ENCODE measurements at places on chromosomes 12 and 14.

- DNase-seq: no peak
Observed at GRCh38 chr12:85280984-85281630, 1.1 kb downstream of the ALX1 start.

DNA sequence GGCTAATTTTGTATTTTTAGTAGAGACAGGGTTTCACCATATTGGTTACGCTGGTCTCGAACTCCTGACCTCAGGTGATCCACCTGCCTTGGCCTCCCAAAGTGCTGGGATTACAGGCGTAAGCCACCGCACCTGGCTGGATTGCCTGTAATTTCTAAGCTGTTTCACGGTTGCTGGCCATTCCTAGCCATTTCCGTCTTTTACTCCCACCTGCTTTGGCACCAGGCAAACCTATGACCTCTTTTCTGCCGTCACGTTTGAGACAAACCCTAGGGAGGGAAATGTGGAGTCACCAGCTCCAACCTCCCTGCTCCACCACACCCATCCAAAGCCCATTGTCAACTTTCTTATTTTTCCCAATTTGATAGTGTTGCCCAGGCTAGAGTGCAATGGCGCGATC, 1.2 kb downstream of the GPR132 start:
- DNase-seq: no peak

DNA sequence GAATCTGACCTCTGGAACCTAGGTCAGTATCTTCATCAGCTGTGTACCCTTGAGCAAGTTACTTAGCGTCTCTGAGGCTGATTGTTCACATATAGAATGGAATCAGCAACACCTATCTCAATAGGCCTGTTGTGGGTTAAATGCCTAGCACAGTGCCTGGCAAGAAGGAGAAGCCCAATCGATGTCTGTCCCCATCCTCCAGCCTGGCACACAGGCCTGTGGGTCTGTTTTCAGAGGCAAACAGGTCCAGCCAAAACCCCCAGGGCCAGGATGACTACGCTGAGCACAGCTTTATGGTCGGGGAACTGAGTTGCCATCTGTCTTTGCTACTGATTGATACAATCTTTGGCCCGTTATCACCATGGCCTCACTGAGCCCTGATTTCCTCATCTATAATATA, 89.2 kb downstream of the NUAK1 start:
- no peak for DNase-seq

- no peak for DNase-seq
Observed at GRCh38 chr12:104072099-104072498, 7.8 kb downstream of the HCFC2 start.

DNA sequence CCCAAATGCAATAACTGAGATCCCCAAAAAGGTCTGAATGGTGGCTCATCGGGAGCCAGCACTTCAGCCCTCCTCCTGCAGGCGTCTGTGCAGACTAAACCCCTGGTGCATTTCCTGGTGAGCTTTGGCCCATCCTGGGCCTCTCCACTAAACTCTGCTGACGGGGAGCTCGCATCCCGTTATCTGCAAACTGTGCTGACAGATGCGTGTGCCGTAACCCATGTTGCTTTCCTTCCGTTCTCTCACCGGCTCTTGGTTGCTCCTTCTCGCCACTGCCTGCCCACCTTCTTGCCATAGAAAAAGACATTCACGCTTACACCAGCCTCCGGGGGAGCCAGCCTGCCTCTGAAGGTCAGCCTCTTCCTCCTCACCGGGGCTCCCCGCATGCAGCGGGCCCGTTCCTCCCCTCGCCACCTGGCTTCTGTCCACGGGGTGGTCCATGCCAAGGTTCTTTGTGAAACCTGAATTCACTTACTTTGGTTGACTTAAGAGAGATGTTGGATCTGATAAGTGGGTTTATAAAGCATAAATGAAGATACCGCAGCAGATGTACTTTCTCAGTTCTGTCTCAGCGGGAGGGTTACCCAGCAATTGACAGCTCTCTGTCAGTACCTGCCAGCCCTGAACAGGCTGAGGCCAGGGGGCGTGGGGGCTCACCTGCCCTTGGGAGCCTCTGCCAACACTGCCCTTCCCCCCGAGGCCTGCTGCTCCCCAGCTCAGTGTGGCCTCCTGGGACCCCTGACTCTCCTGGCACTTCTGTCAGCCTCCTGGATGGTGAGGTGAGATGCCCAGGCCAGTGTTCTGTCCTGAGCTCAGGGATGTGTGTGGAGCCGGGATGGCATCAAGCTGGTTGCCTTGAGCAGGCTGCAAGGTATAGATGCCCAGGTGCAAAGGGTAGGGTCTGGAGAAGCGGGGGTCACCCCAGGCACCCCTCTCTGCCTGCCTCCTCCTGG, 14.2 kb downstream of the ZFYVE21 start:
- DNase-seq: no peak

- no peak for DNase-seq
Observed at GRCh38 chr12:1595026-1595561, 713 bp upstream of the FBXL14 start.

GRCh38 chr12:1962051-1963020, 41.9 kb downstream of the DCP1B start:
- DNase-seq: no peak

- no peak for DNase-seq
Observed at GRCh38 chr12:31280183-31280582, 45.8 kb downstream of the SINHCAF start.

GRCh38 chr12:10968765-10969456, 17.8 kb downstream of the TAS2R50 start:
- no peak for DNase-seq

- no peak for DNase-seq
Observed at GRCh38 chr12:24822121-24822899, 126.6 kb downstream of the BCAT1 start.

GRCh38 chr12:29907461-29907860, 123.7 kb upstream of the TMTC1 start:
- DNase-seq: no peak

DNA sequence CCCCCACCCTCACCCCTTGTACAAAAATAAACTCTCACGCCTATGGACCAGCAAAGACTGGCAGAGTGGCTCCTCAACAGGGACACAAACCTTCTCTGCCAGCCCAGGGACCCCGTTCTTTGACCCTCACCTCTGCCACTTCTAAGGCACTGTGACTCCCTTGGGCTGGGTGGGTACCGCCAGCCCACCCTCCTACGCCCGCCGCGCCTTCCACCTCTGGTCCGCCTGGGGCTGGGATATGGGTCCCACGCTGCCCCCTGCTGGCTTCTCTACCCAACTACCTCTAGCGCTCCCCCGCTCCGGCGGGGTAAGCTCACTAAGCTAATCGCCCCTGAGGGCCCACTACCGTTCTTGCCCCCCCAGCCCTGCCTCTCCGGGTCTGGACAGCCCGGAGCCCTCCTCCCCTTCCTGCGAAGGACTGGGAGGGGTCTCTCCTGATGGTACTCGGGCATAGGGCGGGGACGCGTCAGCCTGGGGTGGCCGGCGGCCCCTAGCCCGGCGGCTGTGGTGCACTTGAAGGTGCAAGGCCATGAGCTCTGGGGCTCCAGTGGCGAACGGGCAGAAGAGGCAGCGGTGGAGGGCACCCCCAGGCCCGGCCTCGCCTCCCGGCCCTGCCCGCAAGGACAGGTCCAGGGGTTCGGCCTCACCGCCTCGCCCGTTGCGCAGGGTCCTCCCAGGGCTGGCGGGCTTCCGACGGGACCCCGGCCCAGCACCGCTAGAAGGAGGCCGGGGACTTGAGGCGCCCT, 8.1 kb downstream of the ZNF219 start:
- DNase-seq: no peak

DNA sequence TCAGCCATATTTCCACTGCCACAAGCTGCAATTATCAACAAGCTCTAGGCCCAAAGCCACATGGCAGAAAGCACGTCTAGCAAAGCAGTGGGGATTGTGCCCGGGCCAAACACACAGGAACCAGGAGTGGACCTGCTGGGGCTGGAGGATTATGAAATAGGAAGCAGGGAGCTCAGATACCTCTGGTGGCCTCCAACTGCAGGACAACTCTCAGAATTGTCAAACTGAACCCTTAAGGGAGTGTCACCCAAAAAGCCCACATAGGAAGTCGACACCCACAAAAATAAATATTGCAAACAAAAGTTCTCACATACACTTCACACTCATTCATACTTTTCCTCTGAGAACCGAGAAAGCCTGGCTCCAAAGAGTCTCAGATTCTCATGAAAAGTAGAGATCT, 26.1 kb downstream of the KCTD10 start:
- no peak for DNase-seq

GRCh38 chr12:3542911-3543310, 51.9 kb downstream of the PRMT8 start:
- no peak for DNase-seq

- DNase-seq: no peak
Observed at GRCh38 chr14:73307261-73307660, 70.0 kb downstream of the PAPLN start.

- no peak for DNase-seq
Observed at GRCh38 chr14:55968741-55969140, 149.5 kb upstream of the PELI2 start.

DNA sequence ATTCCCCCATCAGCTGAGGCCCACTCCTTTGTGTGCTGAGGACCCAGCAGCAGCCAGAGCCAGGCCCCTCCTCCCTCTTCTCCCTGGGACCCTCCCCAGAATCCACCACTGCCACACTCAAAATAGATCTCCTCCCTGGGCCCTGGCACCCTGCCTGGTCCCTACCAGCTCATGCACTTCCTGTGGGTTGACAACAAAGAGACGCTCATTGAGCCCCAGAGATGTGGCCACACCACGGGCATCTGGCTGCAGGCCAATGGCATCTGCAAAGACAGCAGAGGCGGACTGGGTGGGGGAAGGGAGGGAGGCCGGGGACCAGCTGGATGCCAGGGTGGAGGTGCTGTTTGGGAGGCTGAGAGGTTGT, 16.0 kb upstream of the ENDOU start:
- DNase-seq: no peak

- DNase-seq: no peak
Observed at GRCh38 chr12:41011939-41012338, 176.2 kb upstream of the PDZRN4 start.

GRCh38 chr12:6941782-6942181, 1.8 kb upstream of the RNU7-1 start:
- no peak for DNase-seq

GRCh38 chr12:69519871-69520270, 49.7 kb downstream of the FRS2 start:
- no peak for DNase-seq

- no peak for DNase-seq
Observed at GRCh38 chr12:52580496-52580895, 6.9 kb upstream of the KRT74 start.

DNA sequence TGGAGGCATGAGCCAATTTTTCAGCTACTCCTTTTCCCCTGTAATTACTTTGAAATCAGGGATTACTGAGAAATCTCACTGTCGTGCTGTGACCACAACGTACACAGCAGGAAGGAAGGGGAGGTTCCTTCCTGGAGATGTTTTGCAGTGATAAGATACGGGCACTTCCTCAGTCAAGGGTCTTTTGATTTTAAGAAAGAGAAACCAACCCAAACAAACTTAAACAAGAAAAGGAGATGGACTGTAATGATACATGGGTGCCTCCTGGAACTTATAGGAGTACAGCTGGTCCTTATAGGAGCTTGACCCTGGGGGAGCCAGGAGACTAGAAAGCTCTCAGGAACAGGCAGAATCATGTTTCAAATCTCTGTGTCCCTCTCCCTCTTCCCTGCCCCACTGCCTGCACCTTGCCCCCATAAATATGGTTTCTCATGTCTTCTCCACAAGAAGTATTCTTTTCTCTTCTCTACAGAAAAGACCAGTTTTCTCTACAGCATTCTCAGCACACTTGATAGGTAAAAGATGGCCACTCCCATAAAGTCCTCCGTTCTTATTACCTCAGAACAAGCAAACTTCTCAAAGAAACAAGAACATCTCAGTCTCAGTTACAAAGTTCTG, 281.1 kb upstream of the AMIGO2 start:
- peak; percentile 58 for DNase-seq

- no peak for DNase-seq
Observed at GRCh38 chr12:70448371-70448770, 82.3 kb downstream of the KCNMB4 start.

DNA sequence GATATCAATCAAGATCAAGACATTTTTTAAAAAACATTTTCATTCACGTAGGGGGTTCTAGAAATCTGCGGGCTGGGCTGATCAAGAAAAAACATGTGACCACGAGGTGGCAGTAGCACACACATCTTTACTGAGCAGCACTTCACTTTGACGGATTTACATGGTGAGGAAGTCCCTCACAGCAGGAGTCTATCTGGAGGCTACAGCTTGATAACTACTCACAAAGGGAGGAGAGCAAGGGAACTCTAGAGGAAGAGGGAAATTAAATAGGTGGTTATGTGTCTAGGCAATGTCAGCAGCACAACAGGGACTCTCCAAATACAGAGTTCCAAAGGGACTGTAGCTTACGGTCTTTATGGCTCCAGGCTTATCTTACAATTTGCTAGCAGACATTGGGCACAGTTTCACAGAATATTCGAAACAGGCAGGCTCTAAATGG, 248.1 kb downstream of the DPY19L2 start:
- DNase-seq: peak; percentile 76

DNA sequence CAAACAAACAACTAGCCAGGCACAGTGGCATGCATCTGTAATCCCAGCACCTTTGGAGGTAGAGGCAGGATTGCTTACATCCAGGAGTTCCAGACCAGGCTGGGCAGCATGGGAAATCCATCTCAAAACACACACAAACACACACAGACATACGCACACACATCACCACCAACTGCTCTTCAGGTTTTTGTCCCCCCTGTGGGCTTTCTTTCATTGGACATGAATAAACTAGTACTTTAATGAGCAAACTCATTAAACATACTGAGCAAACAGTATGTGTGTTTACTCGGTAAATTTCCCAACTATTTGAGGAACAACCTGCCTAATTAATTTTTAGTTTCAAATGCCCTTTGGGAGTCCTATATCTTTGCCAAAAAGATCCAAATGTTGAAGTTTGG, 10.1 kb upstream of the RASSF3 start:
- no peak for DNase-seq

DNA sequence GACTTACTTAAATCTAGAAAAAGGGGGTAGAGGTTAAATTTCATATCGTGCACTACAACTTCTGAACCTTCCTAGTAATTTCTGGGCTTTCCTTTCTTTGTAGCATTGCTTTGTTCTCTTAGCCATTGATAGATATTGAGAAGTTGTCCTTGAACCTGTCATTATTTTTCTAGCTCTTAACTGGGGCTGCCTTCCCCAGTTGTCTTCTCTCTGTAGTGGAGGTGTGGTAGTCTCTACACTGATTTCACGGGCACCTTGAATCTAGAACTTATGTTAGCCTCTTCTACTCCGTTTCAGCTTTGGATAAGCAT, 504.0 kb downstream of the PCNX1 start:
- DNase-seq: no peak

DNA sequence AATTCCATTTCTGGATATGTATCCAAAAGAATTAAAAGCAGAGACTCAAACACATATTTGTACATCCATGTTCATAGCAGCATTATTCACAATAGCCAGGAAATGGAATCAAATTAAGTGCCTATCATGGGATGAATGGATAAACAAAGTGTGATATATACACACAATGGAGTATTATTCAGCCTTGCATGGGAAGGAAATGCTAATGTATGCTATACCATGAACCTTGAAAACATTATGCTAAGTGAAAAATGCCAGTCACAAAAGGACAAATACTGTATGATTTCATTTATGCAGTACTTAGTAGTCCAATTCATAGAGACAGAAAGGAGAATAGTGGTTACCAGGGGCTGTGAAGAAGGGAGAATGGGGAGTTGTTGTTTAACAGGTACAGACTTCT, 32.1 kb upstream of the CSRNP2 start:
- no peak for DNase-seq

GRCh38 chr12:88691811-88692210, 111.5 kb upstream of the KITLG start:
- DNase-seq: no peak
